Colonic mucosa (tissue), 4 donors: ENCODE measurements at places on chromosomes 6 and 20. TPM values are rescaled to one million over a fixed set of nuclear protein-coding genes. Genes with fewer than 3 reads are reported as not detected.
A peak's percentile ranks its signal among the peaks of the same experiment; 100 is the strongest.

DNA sequence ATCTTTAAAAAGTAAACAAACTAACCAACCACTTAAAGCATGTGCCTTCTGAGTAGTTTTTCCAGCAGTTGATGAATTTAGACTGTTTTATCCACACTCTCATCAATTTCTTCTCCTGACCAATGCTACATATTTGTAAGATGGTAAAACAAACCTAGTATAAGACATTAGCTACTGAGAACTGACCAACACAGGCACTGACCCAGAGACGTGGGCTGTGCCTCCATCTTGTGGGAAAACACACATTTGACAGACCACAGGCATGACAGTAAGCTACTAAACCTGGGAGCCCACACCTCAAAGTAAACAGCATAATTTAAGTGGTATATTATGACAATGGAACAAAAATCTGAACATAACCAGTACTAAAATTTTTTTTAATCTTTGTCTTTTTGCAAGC lies 121.4 kb upstream of the NRSN1 start:
- DNase-seq = no peak

GRCh38 chr6:130503146-130503545 lies 137.3 kb downstream of the TMEM200A start:
- DNase-seq = no peak

The COL9A3 gene
- total RNA-seq = 3.6 TPM

The STK35 gene
- total RNA-seq = 26.7 TPM

DNA sequence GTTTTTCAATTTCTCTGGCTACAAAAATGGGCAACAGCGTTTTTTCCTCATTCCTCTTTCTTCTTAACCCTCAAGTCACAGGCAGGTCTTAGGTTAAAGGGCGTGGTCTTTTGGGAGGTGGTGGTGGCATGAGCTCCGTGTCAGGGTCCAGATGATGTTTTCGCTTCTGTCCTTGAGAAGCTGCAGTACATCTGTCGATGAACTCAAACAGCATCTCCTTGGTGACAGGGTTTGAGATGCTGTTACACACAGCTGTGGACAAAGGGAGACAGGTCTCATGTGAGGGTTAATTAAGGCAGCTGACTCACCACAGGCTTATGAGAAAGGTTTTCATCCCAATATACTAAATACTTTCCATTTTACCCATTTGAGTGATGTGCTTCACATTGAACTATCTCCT lies 350.8 kb downstream of the RNGTT start:
- DNase-seq = no peak

GRCh38 chr6:72589096-72589495 lies 32.8 kb upstream of the KCNQ5 start:
- no peak for DNase-seq

The CRISP2 gene
- not detected for total RNA-seq

DNA sequence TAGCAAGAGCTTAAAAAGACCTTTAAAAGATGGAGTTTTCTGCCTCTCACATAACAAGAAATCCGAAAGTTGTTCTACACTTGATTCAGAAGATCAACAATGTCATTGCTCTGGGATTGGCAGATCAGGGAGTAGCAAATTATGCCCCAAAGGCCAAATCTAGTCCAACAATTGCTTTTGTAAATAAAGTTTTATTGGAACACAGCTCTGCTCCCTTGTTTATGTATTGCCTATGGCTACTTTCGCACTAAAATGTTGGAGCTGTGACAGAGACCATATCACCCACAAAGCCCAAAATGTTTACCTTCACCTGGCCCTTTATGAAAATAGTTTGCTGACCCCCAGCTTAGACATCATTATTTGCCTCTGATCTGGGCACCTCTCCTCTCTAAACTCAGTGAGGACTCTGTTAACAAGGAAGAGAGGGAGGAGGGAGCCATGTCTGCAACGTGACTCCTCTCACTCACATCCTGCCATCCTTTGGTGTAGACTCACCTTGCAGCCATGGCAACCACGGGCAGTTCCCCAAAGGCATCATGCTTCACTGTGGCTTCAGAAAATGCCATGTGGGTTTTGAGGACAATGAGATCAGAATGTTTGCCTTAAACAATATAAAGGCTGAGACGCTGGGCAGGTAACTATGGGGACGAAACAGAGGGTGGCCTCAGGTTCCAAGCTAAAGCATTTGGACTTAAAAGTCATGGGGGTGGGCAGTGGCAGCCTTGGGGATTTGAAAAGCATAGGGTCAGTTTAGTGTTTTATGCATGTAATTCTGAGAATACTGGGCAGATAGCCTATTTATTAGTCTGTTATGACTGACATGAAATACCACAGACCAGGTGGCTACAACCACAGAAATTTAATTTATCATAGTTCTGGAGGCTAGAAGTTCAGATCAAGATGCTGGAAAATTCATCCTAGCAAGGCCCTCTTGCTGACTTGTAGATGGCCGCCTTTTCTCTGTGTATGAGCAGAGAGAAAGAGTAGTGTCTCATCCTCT lies 149.7 kb upstream of the TNFAIP3 start:
- DNase-seq = no peak

The SLC17A3 gene
- total RNA-seq = not detected

The RALGAPB gene
- total RNA-seq = 30.5 TPM

DNA sequence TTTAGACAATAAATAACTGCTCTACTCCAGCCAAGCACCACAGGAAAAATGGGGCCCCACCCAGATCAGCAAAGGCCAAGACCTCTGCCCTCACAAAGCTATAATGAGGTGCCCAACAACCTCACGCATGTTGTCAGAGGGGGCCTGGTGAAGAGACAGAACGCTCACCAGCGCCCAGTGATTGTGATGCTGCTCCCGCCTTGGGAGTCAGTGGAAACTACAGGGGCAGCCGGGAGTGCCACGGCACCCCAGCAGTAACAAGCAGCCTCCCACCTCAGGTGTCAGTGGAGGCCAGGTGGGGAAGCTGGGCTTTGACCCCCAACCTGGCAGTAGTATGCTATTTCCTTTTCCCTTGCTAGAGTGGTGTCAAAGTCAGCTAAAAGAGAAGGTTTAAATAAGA lies 47.4 kb downstream of the TCP11 start:
- peak; percentile 14 for DNase-seq

GRCh38 chr6:149437212-149437611 lies 37.1 kb downstream of the SUMO4 start:
- DNase-seq = no peak

The SLC17A1 gene
- total RNA-seq = not detected

GRCh38 chr6:148746363-148747144 lies at the start of gene UST:
Gene UST (plus strand): TSS chr6:148747030. CDS start chr6:148747431, 401 bp downstream.
- peak; percentile 75 for DNase-seq

DNA sequence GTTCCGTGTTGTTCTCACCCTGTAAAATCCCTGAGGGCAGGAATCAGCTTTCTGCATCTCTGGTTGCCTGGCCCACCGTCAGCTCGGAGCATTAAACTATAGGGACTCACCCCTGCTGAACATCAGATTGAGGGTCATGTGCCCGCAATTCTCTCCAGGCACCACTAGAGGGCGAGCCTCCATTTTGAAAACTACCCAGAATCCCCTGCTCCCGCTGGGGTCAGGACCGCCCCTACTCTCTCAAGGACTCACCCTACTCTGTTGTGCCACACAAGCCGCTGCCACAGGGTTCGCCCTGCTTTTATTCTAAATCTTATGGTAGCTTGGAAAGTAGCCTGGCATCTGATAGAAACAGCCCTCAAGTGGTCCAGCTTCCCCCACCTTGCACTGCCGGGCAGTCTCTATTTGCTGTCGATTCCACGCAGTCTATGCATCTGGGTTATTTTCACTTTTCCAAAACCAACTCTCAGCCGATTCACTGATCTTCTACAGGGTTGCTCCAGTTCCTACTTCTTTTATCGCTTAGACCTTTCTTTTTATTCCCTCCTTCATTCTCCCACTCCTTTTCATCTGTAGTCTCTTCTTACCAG lies 244.1 kb upstream of the QKI start:
- no peak for DNase-seq

DNA sequence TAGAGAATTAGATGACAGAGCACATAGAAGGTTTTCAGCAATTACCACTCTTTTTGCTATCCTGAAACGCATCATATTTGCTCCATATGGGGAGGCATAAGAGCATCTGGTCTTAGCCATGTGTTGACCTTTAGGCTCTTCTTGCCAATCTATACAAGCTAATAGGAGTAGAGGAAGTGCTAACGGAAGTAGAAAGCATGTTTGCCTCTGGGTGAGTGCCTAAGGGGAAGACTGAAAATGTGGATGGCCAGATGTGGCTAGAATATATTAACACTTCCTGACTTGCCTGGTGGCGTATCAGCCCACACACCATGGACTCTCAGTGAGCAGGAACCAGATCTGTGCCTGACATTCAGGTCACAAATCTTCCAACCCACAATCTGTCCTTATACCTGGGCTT lies 136.3 kb downstream of the LRRC1 start:
- DNase-seq = no peak

The SNRNP48 gene
- total RNA-seq = 14.6 TPM

The ARFGEF2 gene
- total RNA-seq = 46.9 TPM

GRCh38 chr20:45873409-45874103 lies 7.5 kb upstream of the ZSWIM1 start:
- DNase-seq = no peak

DNA sequence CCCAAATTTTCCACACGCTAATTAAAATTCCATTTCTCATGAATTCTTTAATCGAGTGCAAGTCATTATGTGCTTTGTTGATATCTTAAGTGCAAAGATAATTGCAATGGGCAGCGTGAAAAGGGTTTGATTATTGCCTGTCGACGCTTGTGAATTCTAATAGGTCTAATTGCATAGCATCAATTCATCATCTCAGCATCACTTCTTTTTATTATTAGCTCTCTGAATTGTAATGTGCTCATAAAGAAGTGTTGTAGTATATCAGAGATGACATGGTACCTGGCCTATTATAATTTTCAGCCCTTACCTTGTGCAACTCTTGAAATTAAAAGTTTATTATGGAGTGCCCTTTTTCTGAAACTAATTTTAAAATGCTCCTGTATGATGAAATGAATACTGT lies 866.8 kb upstream of the FLRT3 start:
- no peak for DNase-seq

The APCDD1L gene
- 0.32 TPM for total RNA-seq

DNA sequence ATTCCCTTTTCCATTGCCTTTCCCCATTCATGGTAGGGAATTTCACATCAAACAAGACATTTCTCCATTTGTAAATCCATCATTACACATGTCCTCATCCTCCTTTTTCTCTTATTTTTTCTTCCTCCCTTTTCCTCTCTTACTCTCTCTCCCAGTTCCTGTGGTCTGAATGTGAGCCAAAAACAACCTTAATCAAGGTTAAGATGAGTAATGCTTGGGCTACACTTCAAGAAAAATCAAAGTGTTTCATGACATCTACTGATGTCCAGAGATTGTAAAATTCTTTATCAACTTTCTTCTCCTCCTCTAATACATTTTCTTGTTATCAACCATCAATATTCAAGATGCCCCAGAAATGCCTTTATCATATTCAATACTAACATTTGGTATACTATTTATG lies 208.0 kb upstream of the PRND start:
- no peak for DNase-seq

GRCh38 chr6:137188855-137189254 lies 15.4 kb upstream of the IL22RA2 start:
- no peak for DNase-seq

The THBS2 gene
- 1.9 TPM for total RNA-seq

DNA sequence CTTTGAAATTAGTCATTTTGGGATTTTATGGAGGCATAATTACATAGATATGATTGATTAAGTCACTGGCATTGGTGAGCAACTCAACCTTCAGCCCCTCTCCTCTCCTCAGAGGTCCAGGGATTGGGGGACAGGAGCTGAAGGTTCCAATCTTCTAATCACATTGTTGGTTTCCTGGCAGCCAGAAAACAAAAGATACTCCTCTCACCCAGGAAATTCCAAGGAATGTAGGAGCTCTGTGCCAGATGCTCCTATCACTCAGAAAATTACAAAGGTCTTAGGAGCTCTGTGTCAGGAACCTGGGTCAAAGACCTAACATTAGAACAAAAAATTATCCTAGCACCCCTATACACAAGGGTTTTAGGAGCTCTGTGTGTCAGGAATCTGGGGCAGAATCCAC lies 679.7 kb upstream of the ID4 start:
- no peak for DNase-seq

The ADGRF5 gene
- total RNA-seq = 1.8 TPM

- DNase-seq = no peak
Observed at GRCh38 chr6:2959909-2960719, 11.3 kb downstream of the SERPINB6 start.

GRCh38 chr6:46510651-46511050 lies 19.4 kb upstream of the RCAN2 start:
- DNase-seq = no peak

DNA sequence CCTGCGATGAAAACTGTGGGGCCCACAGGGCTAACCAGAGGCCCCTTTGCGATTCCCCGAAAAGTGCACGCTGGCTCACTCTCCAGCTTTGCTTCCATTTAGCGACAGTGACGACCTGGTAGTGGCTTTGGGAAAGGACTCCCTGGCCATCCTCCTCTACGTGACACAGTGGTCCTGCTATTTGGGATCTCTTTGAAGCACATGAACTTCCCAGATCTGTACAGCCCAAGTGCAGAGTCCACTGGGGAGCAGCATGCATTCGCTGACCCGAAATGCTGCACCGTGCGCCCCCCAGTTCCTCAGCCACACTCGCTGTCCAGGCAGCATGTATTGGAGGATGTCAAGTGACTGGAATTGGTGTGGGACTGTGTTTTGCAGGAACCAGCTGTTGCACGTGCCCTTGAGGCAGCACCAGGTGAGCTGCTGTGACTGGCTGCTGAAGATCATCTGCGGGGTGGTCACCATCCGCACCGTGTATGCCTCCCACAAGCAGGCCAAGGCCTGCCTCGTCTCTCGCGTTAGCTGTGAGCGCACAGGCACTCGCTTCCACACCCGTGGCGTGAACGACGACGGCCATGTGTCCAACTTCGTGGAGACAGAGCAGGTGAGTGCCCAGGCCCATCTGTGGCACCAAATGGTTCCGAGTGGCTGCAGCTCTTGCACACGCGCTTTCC lies 51.6 kb downstream of the SYNJ2 start:
- DNase-seq = no peak

GRCh38 chr20:60213126-60213893 lies 255.1 kb downstream of the CDH26 start:
- DNase-seq = no peak

GRCh38 chr6:147808640-147809039 lies 300.1 kb downstream of the SAMD5 start:
- DNase-seq = no peak

- peak; percentile 44 for DNase-seq
Observed at GRCh38 chr6:109296971-109297372, 85.3 kb downstream of the CD164 start.

The RIMS1 gene
- 0.17 TPM for total RNA-seq
